Ureter (tissue), 1 donor: ENCODE measurements at places on chromosomes 13 and 19. TPM values are rescaled to one million over a fixed set of nuclear protein-coding genes. Genes with fewer than 3 reads are reported as not detected.

The ITGBL1 gene
- total RNA-seq: 1.9 TPM

The LIN7B gene
- total RNA-seq: 10.4 TPM

The ATP1A3 gene
- 0.52 TPM for total RNA-seq

The FFAR3 gene
- total RNA-seq: not detected

The KASH5 gene
- not detected for total RNA-seq

The RNASEH2B gene
- total RNA-seq: 67.2 TPM

The RFPL4AL1 gene
- total RNA-seq: not detected

The SSC5D gene
- total RNA-seq: 15.2 TPM

The PCDH17 gene
- 8.1 TPM for total RNA-seq

The PBX4 gene
- total RNA-seq: 12.7 TPM

The LYL1 gene
- total RNA-seq: 3.0 TPM

The GSX1 gene
- not detected for total RNA-seq

The ZNF649 gene
- total RNA-seq: 23.6 TPM

The NKPD1 gene
- 0.60 TPM for total RNA-seq

The SLC25A41 gene
- not detected for total RNA-seq

The ARHGAP45 gene
- total RNA-seq: 20.7 TPM

The MUC16 gene
- total RNA-seq: 0.18 TPM

The ANKLE1 gene
- 0.23 TPM for total RNA-seq

The ADGRE2 gene
- 10.3 TPM for total RNA-seq

The GJB2 gene
- total RNA-seq: 4.9 TPM

The SYNGR4 gene
- total RNA-seq: not detected

The PLIN4 gene
- 27.1 TPM for total RNA-seq

The FCER2 gene
- total RNA-seq: not detected

The SIGLEC8 gene
- 6.3 TPM for total RNA-seq

The AP2S1 gene
- total RNA-seq: 73.7 TPM

The SLC10A2 gene
- not detected for total RNA-seq

The TEX26 gene
- not detected for total RNA-seq

The OR7C1 gene
- not detected for total RNA-seq
